ENCODE measurements at places on chromosomes 2 and 18.

DNA sequence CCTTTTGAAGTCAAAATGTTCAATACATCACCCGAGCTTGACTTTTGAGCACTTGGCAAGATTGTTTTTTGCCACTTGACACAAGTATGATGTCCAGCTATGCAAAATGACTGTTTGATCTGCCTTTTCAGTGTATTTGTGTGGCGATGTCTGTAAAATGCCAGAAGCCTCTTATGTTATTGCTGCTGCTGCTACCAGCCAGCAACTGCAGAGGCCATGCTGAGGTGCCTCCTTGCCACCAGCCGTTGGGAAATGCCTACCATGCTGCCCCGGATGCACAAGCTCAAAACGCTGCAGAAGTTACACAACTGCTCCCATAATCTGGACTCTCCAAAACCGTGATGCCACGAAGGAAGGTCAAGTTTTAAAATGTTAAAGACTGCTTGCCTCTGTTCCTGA, 80.3 kb downstream of the RTN4 start:
- no peak for DNase-seq

DNA sequence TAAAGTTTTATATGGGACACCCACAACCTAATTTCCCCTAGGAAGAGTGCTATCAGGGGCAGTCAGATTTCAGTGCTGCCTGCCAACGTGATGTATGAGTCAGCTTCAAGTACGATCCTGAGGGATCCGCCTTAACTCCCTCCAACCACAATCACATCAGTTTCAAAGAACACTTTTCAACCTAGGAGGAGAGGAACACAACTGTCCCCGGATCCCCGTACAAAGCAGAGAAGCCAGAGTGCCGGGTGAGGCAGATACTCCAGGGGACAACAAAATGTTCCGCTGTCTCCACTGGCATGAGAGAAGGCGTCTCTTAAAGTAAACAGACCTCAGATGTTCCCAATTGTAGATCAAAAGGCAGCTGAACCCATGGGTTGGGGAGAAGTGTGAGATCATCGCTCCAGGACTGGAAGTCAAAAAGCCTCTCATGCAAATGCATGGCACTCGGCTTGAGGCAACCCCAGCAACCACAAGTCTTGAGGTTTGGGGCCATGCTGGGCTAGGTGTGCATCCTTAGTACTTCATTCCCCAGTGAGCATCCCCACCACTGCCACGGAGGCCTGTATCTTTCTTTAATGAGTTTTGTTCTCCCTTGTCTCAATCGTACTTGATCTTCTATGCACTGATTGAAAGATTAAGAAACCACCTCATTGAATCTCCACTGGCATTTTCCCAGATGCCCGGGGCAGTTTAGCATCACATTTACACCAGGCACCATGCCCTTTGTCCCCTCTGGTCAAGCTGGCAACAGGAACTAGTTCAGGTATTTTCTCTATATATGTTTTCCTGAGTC, 91.0 kb upstream of the CCBE1 start:
- DNase-seq, result no peak

DNA sequence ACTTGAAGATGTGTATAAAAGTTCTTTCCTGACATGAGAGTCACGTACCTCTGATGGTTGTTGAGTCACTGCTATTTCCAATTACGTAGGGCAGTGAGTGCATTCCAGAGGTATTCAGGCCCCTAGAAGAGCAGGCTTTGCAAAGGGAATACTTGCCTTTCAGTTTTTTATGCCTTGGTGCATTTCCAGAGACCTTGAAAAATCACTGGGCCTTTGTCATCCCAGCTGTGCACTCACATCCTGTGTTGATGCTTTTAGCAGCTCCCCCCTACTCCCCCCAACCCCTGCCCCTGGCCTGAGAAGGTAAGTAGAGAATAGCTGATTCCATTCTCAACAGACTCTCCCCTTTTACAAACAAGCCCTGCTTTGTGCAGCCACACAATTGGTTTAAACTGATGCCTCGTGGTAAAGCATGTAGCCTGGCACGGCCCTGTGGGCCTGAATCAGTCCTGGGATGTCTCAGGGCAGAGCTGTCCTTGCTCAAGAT, 174.2 kb downstream of the PRPF40A start:
- no peak for DNase-seq

DNA sequence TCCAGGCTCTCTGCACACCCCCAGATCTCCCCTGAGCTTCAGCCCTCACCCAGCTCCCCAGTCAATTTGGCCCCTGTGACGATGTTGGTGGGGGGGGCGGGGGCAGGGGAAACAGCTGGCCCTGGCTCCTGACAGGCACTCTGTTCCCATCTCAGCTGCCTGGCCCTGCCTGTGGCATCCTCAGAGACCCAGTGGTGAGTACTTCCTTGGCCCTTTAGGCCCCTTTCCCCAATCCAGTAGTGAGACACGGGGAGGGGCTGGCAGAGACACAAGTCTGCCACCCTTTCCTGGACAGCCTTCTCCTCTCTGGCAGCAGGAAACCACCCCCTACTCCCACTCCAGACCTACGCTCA, 19.3 kb upstream of the C1QL2 start:
- no peak for DNase-seq

- no peak for DNase-seq
Observed at GRCh38 chr2:203960811-203961210, 24.2 kb downstream of the ICOS start.

GRCh38 chr2:239747771-239748170, 277.4 kb downstream of the NDUFA10 start:
- no peak for DNase-seq

GRCh38 chr2:186098821-186099220, 360.2 kb downstream of the FSIP2 start:
- DNase-seq, result no peak

DNA sequence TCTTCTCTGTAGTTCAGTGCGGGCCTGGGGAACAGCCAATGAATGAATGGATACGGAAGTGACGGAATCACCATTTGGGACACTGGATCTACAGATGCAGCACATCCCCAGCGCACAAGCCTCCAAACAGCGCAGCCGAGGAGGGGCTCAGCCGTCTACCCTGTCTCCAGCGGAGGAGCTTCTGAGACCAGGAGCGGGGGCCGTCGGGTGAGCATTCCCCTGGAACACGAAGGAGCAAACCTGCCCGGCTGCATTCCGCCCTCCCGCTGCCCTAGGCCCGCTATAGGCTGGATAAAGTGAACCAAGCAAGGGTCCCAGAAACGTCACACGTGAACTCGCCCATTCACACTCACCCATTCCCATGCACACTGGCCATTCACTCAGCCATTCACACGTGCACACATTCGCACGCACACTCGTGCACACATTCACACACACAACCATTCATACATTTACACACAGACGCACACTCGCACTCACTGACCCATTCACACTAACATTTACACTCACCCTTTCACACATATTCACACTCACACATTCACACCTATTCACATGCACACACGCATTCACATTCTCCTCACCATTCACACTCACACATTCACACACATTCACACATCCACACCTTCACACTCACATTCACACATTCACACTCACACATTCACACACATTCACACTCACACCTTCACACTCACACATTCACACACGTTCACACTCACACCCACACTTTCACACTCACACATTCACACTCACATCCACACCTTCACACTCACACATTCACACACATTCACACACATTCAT, 63.4 kb downstream of the BIN1 start:
- DNase-seq, result no peak

- no peak for DNase-seq
Observed at GRCh38 chr2:200257570-200257969, 48.9 kb upstream of the SPATS2L start.

- DNase-seq, result no peak
Observed at GRCh38 chr2:127771756-127772155, 39.2 kb downstream of the WDR33 start.

DNA sequence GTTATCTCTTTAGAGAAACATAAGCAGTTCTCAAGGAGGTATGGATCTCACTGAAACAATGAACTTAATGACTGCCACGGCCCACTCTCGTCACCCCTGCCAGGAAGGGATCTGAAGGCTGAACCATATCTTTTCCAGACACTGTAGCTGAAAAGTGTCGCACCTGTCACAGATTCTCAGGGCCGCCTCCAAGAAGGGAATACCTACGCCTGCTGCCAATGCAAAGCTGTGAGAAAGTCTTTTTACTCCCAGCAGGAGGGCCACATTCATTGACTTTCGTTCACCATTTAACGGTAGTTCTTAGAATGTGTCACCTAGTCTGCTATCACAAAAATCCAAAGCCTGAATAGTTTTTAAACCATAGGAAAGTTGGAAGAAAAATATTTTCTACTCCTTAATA, 66.7 kb upstream of the SH3BP4 start:
- no peak for DNase-seq

GRCh38 chr2:58904095-58904494, 663.0 kb upstream of the FANCL start:
- no peak for DNase-seq

DNA sequence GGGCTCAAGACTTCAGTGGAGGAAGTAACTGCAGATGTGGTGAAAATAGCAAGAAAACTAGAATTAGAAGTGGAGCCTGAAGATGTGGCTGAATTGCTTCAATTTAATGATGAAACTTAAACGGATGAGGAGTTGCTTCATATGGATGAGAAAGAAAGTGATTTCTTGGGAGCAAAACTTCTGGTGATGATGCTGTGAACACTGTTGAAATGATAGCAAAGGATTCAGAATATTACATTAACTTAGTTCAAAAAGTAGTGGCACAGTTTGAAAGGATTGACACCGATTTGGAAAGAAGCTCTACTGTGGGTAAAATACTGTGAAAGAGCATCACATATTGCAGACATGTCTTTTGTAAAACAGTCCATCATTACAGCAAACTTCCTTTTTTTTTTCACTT, 638.0 kb downstream of the NYAP2 start:
- no peak for DNase-seq

DNA sequence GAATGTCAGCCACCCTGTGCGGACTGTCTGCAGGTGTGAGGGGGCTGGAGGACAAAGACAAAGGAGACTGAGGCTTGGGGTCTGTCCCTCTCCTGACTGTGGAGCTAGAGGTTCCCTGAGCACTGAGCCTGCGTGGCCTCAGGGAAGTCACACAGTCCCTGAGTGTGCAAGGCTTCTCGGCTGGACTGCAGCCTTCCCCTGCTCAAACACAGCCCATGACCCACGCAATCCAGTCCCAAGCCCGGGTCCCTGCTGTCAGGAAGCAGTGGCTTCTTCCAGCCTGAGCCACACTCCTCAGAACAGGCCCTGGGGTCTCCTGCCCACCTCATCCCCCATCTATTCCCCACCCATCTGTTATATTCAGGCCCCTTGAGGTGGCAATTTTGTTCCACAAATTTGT, 2.7 kb downstream of the ASTL start:
- DNase-seq, result no peak

DNA sequence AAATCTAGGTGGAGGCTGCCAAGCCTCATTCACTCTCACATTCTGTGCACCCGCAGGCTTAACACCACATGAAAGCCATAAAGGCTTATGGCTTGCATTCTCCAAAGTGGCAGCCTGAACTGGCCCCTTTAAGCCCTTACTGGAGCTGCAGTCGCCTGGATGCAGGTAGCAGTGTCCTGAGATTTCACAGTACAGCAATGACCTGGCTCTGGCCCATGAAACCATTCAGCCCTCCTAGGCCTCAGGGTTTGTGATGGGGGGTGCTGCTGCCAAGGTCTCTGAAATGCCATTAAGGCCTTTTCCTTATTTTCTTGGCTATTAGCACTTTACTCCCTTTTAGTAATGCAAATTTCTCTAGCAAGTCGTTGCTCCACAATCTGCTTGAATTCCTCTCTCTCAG, 48.6 kb downstream of the RNMT start:
- DNase-seq, result no peak

DNA sequence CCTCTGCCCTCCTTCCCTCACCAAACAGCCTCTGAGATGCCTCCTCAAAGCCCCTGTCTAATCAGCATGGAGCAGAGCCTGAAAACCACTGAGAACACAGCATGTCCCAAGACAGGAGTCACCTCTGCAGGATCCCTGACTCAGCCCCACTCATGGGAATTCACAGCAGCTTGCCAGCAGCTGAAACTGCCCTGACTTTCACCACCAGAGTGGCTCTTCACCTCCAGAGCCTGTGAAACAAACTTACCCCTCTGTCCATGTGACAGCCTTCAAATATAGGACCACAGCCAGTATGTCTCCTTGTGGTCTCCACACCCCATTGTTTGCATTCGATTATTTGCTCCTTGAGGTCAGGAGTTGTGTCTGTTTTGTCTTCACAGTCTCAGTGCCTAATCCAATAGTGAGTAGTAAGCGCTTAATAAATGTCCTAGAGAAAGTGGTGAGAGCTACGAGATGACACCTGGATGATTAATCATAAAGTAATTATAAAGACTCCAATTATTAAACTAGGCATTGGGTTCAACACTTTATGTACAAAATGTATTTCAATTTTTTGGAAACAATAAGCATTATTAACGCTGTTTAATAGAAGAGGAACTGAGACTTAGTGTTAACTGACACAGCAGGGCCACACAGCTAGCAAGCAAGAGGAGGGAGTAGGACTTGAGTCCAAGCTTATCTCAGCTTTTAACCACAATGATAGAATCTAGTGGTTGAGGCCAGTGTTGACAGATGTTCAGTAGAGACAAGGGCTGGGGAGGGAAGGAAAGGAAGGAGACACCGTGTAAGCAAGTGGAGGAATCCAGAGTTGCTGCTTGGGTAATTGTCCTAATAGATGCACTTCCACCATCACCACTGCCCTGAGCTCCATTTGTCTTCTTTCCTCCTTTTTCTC, 358.7 kb upstream of the TNP1 start:
- no peak for DNase-seq

DNA sequence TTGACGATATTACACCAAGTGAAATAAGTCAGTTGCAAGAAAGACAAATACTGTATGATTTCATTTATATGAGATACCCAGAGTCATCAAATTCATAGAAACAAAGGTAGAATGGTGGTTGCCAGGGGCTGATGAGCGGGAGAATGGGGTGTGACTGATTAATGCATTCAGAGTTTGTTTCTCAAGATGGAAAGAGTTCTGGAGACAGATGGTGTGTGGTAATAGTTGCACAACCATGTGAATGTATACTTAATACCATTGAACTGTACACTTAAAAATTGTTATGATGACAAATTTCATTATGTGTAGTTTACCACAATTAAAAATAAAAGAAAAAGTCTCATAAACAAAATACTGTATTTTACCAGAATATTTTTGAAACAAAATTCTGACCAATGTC, 117.3 kb downstream of the PIGN start:
- DNase-seq, result no peak

- DNase-seq, result no peak
Observed at GRCh38 chr2:66017763-66018162, 417.2 kb upstream of the MEIS1 start.

Measured in thymus (tissue), 14 donors.